ENCODE measurements at places on chromosomes 4 and X. TPM values are rescaled to one million over a fixed set of nuclear protein-coding genes. Genes with fewer than 3 reads are reported as not detected.

DNA sequence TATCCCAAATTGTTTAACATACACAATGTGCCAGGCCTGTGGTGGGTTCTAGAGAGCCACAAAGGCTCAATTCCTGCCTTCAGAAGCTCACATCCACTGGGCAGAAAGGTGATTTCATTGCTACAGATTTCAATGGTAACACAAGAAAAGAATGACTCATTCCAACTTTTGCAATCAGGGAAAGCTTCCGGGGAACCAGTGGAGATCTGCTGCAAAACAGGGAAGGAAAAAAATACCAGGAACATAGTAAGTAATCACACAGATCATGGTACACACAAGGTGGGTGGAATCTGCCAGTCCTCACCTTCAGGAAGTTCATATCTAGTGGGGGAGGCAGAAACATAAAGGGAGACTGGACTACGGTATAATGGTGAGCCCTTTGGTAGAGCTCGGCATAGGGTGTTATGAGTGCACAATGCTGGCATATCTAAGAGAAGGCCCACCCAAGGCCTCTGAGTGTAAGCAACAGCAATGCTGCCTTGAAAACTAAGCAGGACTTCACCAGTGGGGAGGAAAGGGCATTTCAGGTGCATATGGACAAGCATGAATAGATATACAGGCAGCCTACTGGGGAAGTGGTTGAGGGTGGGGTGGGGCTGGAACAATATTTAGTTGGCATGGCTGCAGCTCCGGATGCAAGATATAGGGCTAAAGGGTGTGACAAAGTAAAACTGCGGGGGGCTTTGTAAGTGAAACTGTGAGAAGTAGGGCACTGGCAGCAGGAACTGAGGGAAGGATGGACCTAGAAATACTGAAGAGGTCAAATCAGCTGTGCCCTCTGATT lies 24.2 kb downstream of the GPRIN3 start:
- no peaks in the 10 kb centered on the region for H3K36me3 ChIP-seq
- no peak for DNase-seq
- no peak overlapping the region for H3K4me3 ChIP-seq

DNA sequence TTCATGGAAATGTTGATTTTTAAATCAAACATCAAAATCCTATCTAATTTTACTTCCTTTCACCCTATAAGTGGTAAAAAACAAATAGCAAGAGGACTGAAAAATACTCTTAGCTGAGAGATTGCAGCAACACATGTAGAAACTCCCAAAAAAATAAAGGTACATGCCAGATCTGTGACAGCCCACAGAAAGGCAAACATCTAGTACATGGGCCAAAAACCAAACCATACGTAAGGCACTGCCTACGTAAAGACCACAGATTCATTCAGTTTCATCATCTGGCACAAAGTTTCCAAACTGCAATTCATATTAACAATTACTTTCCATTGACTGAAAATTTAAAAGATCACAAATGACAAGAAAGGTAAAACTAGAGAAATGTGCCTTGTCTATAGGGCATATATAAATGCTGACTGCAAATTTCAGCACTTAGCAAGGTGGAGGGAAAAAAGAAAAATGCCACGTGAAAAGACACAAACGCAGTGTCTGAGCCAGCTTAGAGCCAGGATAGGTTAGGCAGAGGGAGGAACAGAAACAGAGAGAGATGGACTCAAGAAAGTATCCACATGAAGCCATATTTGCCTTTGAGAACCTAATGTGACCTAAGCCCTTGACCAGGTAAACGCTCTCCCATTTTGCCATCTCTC lies 88.1 kb downstream of the TSPAN5 start:
- H3K27me3 ChIP-seq: no peaks in the 10 kb centered on the region
- peaks cover 2% of the 10 kb centered on the region for H3K36me3 ChIP-seq
- H3K4me3 ChIP-seq: no peak overlapping the region
- H3K4me1 ChIP-seq: peaks cover 85% of the 10 kb centered on the region
- peak overlapping the region; percentile 64 for H3K27ac ChIP-seq

DNA sequence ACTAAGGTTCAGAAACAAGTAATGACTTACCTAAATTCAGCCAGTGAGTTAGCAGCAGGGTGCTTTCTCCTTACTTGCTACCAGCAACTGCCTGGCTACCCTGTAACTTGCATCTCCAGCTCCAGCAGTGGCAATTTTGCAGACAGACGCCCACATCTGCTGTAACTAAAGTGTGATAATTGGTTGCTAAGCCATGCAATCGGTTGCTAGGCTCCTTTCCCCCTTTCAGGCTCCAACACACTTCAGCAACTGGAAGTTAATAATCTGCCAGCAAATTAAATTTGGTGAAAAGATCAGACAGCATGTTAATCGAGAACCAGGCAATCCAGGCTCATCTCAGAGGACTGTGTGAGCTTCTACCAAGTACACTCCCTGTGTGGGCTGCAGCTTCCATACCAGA lies 24.2 kb upstream of the ARHGEF9 start:
- no peak for DNase-seq
- no peaks in the 10 kb centered on the region for H3K4me1 ChIP-seq
- no peak overlapping the region for H3K4me3 ChIP-seq
- no peaks in the 10 kb centered on the region for H3K36me3 ChIP-seq
- no peak overlapping the region for H3K27ac ChIP-seq

DNA sequence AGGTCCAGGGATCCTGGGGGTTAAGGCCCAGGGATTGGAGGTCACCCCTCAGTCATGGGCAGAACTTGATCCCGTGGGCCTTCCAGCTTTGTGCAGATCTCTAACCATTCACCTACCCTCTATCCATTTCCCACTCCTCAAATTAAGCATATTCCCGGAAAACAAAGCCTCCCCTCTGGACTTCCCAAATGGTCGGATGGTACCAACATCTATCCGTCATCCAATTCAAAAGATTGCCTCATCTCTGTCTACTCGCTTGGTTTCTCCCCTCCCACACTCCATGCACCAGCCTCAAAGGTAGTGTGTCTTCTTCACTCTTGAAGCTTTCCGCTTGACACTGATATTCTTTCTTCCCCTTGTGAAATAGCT lies 473 bp upstream of the BCLAF3 start:
- H3K36me3 ChIP-seq: peaks cover 3% of the 10 kb centered on the region
- no peaks in the 10 kb centered on the region for H3K27me3 ChIP-seq
- H3K27ac ChIP-seq: peak overlapping the region; percentile 65

- no peak overlapping the region for H3K4me3 ChIP-seq
- no peak overlapping the region for H3K27ac ChIP-seq
- no peaks in the 10 kb centered on the region for H3K36me3 ChIP-seq
These were observed 6.0 kb downstream of the CPZ start for GRCh38 chr4:8598391-8599090.

DNA sequence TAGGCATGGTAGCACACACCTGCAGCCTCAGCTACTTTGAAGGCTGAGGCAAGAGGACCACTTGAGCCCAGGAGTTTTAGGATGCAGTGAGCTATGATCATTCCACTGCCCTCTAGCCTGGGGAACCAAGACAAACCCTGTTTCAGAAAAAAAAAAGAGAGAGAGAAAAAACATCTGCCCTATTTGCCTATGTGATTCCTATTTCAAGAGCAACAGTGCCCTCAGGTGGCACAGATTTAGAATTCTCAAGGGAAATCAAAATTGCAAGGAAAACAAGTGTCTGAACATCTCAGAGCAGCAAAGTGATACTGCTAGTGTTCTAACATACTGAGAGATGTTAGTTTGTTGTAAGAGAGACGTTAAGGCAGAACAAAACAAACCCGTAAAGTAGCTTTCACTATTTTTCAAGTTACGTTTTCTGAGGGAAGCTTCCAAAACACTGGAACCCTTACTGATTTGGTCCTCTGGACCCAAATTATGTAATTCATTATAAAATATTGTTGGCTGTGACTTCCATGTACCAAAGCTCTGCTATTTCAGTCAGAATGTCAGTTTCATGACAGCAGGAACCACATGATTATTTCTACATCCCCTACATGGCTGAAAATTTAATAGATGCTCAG lies 7.9 kb downstream of the BDH2 start:
- DNase-seq: no peak
- no peaks in the 10 kb centered on the region for H3K27me3 ChIP-seq
- peaks cover 18% of the 10 kb centered on the region for H3K36me3 ChIP-seq
- H3K4me1 ChIP-seq: peaks cover 11% of the 10 kb centered on the region
- no peak overlapping the region for H3K4me3 ChIP-seq
- H3K27ac ChIP-seq: no peak overlapping the region

Gene MAGED4B
- total RNA-seq: 232 TPM

Gene TAF7L
- 0.39 TPM for total RNA-seq

DNA sequence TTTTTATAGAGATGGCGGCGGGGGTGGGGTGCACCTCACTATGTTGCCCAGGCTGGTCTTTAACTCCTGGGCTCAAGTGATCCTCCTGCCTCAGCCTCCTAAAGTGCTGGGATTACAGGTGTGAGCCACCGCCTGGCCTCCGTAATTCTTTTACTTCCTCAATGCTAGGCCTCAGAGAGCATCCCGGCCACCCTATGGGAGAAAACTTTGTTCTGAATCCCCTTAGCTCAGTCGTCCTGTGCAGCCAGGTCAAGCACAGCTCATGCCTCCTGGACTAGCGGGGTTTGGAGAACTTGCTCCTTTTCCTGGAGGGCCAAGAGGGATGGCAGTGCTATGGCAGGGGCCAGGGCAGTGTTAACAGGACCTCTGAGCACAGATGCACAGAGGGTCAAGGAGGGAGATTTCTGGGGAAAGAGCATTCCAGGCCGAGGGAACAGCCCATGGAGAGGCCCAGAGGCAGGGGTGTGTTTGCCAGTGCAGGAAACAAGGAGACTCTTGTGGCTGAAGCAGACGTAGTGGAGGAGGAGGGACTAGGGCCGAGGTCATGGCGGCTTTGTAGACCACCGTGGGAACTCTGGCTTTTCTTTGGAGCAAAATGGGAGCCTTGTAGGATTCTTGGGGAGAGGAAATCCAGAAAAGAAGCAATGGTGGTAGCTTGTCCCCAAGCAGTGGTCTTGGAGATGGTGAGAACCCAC lies 9.8 kb upstream of the TNIP2 start:
- H3K36me3 ChIP-seq: peaks cover 2% of the 10 kb centered on the region
- DNase-seq: peak; percentile 46
- H3K27me3 ChIP-seq: no peaks in the 10 kb centered on the region
- H3K4me3 ChIP-seq: no peak overlapping the region

DNA sequence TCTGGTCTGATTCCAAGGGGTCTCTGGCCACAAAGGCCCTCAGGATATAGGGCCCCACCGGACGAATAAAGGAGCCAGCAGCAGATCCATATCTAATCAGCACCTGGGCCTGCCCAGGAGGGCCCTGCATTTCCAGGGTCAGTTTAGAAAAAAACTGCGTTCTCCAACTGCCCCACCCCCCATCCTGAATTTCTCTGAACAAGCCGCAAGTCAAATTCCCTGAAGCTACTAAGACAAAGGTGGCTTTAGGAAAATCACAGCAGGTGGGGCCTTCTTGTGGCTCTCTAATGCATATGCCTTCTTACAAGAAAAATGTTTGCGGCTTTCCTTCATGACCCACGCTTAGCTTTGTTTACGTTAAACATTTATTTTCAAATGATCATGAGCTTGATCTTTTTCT lies 76.6 kb downstream of the MBNL3 start:
- no peak for DNase-seq
- H3K4me1 ChIP-seq: peaks cover 4% of the 10 kb centered on the region
- H3K36me3 ChIP-seq: no peaks in the 10 kb centered on the region
- no peak overlapping the region for H3K27ac ChIP-seq
- H3K4me3 ChIP-seq: no peak overlapping the region

DNA sequence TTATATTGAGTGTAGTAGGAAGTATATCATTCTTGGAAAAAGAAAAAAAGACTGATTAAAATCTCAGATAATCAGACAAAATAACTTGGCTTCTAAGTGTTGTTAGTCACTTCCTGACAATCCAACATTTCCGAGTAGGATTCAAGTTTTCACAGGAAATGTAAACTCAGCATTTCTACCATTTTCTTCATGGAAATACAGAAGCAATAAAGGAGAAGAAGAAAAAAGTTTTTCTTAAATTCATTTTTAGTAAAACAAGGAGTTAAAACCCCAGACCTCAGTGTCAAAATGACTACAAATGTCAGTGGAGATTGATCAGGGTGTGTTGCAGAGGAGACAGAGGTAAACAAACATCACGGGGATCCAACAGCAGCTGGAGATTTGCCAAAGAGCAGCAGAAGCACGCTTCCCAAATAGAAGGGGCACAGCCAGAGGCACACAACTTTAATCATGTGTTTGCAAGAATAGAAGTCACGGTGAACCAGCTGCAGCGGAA lies 129.3 kb upstream of the FAM9B start:
- H3K27me3 ChIP-seq: no peaks in the 10 kb centered on the region
- H3K27ac ChIP-seq: no peak overlapping the region
- DNase-seq: no peak
- H3K4me1 ChIP-seq: peaks cover 16% of the 10 kb centered on the region
- H3K4me3 ChIP-seq: no peak overlapping the region
- H3K36me3 ChIP-seq: no peaks in the 10 kb centered on the region

DNA sequence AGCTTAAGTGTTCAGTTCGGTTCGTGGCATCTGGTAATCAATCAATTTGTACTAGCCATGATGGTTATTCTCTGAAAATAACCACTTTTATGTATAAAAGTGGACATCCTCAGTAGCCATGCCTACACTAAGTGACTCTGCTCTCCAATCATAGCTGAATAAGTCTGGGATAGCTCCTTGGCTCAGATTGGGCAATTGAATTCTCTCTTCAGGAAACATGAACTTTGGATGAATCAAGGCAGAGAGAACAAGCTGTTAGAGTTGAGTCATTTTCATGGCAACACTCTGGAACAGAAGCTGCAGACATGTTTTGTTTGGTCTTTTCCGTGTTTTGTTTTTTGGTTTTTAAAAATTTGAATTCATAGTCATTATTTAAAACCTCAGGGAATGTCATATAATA lies 66.8 kb upstream of the TMEM164 start:
- no peaks in the 10 kb centered on the region for H3K4me1 ChIP-seq
- H3K27me3 ChIP-seq: peaks cover 28% of the 10 kb centered on the region
- H3K36me3 ChIP-seq: no peaks in the 10 kb centered on the region
- DNase-seq: no peak
- H3K4me3 ChIP-seq: no peak overlapping the region

Gene EDA2R
- total RNA-seq: 4.2 TPM

GRCh38 chr4:38867478-38868058 lies at the start of gene FAM114A1:
TSS of gene FAM114A1 (plus strand) at chr4:38867806. CDS start at chr4:38878079, 10,273 bp downstream.
- no peaks in the 10 kb centered on the region for H3K27me3 ChIP-seq
- H3K4me3 ChIP-seq: peak within 1 kb of the TSS; percentile 91
- peak; percentile 94 for DNase-seq
- peak within 1 kb of the TSS; percentile 98 for H3K27ac ChIP-seq
- H3K36me3 ChIP-seq: peaks cover 11% of the 10 kb centered on the region

Gene GRIA3
- total RNA-seq: not detected

DNA sequence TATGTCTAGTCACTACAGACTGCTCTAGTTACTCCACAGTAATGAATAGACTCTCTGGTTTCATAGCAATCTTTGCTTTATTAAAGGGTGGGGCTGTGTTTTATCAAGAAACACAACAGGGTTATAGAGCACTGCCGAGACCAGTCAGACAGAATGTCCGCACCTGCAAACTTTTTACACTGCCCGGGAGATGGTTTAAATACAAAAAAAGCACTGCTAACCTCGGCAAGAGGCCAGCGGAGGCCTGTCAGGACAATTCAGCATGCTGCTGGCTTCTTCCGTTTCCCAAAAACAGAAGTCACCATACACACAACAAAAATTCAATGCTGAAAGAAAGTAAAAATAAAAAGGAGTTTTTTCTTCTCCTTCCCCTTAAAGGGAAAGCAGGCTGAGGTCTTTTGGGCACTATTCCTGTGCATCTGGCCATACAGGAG lies 67.4 kb downstream of the IRF2 start:
- H3K4me3 ChIP-seq: peak overlapping the region; percentile 17
- peaks cover 42% of the 10 kb centered on the region for H3K4me1 ChIP-seq
- H3K27ac ChIP-seq: peak overlapping the region; percentile 49
- DNase-seq: no peak

GRCh38 chr4:54475546-54475945 lies 182.2 kb upstream of the KIT start:
- no peaks in the 10 kb centered on the region for H3K27me3 ChIP-seq
- H3K27ac ChIP-seq: no peak overlapping the region
- no peak for DNase-seq
- no peaks in the 10 kb centered on the region for H3K4me1 ChIP-seq
- no peak overlapping the region for H3K4me3 ChIP-seq
